IPS DF 6.9 (cell line): ENCODE measurements at places on chromosomes 12 and 14.

GRCh38 chr12:103799857-103800771, 40.9 kb downstream of the NT5DC3 start:
- no peak for DNase-seq

- no peak for DNase-seq
These were observed 211.5 kb downstream of the CHST11 start for GRCh38 chr12:104668274-104668718.

DNA sequence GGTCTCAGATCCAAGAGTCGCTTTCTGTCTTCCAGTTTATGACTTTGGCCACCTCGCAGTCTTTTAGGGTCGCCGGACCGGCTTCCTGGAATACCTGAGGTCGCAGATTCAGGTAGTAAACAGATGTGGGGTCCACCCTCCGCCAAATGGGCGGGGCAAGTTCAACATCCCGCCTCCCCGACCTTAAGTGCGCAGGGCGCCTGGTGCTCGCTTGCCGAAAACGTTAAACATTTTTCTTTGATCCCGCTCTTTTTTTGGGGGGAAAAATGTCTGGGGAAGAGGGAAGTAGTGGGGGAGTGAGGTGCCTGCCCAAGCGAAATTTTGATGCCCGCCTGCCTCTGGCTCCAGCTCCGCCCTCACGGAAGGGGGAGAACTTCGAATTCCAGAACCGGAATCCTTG, 73.9 kb upstream of the TBX5 start:
- DNase-seq: no peak

- DNase-seq: no peak
These were observed 461.5 kb downstream of the RMST start for GRCh38 chr12:97924122-97924521.

DNA sequence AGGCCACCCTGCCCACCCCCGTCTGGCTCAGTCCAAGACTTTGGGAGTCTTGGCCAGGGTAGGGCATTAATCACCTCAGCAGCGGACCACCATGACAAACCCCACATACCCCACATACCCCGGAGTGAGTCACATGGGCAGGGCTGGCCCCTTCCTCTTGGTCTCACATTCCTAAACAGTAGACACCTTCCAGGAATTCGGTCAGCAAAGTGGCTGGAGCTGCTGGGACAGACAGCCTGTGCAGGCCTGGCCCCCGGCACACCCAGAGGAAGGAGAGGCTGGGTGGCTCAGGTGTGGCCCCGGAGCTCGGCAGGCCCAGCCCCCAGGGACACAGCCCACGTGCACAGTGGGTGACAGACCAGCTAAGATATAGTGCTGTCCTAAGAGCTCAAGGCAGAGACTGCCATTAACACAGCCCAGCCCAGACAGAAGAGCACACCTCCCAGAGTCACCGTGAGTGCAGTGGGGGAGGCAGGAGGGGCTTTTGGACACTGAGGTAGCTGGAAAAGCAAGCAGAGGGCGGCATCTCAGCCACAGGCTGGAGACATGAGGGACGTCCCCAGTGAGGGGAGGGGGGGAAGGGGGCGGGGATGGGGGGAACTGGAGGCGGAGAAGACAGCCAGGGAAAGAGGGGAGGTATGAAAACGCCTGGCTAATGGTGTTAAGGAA, 24.0 kb downstream of the CCDC85C start:
- DNase-seq: no peak

- DNase-seq: no peak
These were observed 266.6 kb upstream of the FAR2 start for GRCh38 chr12:28882444-28882843.

DNA sequence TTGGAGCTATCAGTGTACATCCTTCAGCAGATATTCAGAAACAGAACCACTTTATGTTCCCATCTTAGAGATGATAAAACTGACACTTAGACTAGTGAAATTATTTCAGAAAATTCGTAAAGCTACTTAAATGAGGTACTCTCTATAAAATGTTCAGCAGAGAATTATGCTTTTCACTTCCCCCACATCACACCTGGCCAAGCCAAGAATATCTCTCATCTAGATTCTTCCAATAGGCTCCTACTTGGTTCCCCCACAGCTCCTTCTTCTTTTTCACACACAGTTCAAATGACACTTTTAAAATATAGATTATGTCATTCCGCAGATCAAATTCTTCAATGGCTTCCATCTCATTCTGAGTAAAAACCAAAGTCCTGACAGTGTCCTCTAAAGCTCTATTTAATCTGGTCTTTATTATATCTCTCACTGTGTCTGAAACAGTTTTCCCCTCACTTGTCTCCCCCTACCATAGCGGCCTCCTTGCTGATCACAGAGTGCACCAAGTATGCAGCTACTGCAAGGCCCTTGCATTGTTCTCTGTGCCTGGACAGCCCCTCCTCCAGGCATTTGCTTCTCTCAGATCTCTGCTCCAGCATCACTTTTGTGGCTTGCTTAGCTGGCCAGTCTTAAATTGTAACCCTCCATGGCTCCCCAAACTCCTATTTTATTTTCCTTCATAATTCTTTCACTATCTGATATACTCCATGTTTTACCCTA, 736.8 kb upstream of the USP15 start:
- no peak for DNase-seq

DNA sequence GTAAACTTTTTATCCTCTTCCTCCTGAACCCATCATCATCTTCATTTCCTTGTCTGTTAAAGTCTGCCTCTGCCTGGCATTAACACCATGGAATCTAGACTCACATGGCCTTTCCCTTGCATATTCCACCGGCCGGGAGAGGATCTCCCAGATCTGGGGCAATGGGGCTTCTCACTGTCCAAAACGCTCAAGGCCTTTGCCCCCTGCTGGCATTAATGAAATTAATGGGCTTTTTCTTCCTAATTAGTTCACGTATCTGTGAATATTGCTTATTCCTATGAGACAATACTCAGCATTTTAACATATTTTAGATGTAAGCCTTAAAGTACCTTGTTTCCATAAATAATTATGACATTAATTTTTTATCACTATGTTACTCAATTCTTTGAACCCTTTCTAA, 42.9 kb upstream of the CAPRIN2 start:
- DNase-seq: no peak

DNA sequence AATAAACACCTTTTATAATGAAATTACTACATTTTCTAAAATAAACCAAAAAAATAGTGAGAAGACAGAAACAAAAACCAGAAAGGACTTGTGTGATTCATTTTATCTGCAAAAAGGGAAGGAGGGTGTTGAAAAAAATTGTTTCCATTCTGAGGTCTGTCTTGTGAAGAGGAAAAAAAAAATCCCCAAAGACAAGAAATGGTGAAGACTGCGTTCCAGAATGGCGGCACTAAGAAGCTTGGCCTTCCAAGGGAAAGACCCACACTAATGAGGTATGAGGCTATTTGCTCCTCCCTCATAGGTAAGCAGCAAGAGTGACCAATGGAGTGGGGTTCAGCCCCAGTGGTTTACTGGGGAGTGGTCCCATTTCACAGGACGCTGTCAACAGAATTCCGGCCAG, 35.0 kb downstream of the GNPTAB start:
- DNase-seq: no peak

DNA sequence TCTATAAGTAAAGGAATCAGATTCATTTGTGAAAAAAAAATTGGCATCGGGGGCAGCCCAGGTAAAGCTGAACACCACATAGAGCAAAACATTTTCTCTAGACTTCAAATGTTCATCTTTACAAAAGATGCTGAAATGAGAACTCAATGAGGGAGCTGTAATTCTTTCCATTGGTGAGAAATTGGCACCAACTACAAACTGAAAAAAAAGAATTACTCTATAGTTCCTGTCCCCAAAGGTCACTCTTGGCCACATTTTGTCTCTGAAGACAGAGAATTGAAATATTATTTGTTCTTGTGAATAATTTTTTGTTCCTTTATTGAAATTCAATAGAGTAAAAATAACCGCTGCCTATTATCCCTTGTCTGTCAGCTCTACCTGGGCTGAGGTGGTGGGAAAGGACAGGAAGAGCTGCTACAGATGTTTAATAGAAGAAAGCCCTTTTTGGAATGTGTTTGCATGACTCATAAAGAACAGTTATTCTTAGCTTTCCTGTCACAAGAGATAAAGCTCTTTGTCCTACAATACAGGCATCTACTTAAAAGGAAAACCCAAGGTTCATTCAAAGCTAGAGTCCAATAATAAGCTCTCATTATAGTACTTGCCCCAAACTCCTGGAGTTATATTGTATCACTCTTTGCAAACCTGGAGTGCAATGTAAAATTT, 380.1 kb upstream of the KITLG start:
- no peak for DNase-seq

DNA sequence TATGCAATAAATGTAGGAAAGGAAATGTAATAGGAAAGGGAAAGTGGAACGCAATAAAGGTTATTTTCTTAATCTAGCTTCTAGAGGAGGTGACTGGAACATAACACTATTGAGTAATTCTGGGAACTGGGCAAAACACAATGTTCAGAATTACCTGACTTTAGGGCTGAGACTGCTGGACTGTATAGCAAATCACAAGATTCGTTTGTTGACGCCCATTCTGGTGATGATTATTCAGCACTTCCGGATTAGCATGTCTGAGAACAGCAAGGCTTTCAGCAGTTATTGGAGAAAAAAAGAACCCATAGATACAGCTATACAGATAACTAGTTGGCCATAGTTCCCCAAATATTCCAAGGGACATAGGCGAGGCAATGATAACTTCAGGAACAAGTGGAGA, 2.3 kb upstream of the KLRD1 start:
- no peak for DNase-seq

- no peak for DNase-seq
These were observed 25.5 kb upstream of the CCDC91 start for GRCh38 chr12:28164644-28165275.

DNA sequence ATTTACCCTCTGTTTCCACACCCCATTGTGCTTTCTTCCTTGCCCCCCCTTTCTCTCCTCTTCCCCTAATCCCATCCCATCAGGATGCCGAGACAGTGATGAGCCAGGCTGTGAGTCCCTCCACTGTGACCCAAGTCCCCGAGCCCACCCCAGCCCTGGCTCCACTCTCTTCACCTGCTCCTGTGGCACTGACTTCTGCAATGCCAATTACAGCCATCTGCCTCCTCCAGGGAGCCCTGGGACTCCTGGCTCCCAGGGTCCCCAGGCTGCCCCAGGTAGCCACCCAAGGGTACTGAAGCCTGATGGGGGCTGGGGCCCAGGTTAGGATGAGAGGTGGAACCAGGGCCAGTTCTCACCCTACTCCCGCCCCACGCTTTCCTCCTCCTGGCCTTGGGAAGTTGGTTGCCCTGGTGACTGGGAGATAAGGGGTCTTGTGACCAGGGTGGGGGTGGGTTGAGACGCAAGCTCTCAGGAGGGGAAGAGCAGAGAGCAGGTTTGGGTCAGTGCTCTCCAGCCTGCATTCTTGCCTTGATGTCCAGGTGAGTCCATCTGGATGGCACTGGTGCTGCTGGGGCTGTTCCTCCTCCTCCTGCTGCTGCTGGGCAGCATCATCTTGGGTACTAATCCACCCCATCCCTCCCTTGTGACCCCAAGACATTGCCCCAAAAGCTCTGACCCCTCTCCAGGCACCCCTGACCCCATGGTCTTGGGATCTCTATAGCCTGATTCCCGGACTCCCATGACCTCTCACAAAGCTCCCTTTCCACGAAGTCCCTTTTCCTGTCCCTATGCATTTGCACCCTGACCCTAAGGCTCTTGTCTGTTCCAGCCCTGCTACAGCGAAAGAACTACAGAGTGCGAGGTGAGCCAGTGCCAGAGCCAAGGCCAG, 1.2 kb downstream of the AMHR2 start:
- no peak for DNase-seq

- DNase-seq: no peak
These were observed 49.3 kb downstream of the EEA1 start for GRCh38 chr12:92879698-92880322.

- peak; percentile 35 for DNase-seq
These were observed 65.4 kb downstream of the ERC1 start for GRCh38 chr12:1056390-1056789.

DNA sequence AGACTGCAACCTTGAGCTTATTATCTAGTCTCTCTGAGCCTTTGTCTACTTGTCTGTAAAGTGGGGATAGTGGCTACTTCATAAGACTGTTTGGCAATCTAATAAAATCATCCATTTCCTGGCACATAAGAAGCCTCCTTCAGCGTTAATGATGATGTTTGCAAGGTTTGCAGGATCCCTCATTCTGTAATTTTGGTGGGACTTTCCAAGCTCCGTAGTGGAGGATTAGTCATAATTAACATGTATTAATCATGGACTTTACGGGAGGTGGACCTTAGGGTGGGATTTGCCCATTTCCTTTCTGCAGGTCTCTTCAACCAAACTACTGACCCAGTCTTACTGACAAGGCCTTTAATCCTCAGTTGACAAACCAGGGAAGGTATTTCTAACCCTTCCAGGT, 66.2 kb downstream of the NTF3 start:
- no peak for DNase-seq

DNA sequence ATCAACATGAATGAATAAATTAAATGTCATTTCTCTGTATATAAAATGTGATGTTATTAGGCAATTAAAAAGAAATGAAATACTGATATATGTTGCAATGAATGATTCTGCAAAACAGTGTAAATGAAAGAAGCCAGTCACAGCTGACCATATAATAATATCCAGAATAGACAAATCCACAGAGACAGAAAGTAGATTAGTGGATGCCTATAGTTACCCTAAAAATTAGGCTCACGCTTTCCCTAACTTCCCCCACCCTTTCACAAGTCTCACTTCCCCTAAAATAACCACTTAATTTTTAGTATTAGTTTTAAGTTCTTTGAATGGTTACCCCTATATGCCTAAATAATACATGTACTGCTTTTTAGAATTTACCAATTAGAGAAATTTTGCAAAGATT, 348.9 kb upstream of the FAR2 start:
- no peak for DNase-seq

GRCh38 chr14:65620195-65620594, 207.7 kb downstream of the FUT8 start:
- DNase-seq: no peak

- peak; percentile 48 for DNase-seq
These were observed 4.1 kb downstream of the CD163L1 start for GRCh38 chr12:7439579-7440505.

DNA sequence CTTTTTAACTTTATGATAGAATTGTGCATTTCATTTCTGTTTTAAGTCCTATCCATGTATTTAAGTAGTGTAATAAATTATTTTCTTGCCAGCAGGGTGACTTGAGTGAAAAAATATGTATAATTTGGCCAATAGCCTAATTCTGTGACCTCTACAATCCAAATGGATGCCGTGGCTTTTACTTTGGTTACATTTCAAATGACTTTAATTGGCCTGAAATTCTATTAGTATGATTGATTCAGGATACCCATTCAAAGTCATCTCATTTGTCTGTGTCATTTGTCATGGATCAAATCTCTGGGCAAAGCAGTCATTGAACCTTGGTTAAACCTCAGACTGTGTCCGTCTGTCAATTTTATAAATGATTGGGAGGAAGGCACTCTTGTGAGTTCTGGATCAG, 29.6 kb downstream of the CRADD start:
- no peak for DNase-seq

GRCh38 chr12:115815924-115816323, 461.6 kb downstream of the MED13L start:
- no peak for DNase-seq

- no peak for DNase-seq
These were observed 52.4 kb upstream of the SCN8A start for GRCh38 chr12:51538599-51538998.
